ENCODE measurements at places on chromosomes 4 and X.

DNA sequence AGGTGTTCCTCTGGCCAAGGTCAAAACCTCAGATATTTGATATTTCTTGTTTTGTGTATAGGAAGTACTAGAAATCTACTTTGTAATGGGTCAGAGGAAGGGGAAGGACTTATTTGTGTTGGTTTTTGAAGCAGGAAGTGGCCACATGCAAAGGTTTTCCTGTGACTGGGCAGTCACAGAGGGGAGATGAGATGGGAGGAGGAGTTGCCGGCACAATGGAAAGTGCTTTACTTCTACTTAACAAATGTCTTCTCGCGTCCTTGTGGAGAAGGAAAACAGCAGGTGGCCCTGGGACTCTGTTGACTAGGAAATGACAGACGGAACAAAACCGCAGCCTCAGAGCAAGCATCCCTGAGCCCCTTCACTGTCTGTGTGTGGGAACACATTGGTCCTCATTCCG, 46.6 kb downstream of the SHROOM2 start:
- peak; percentile 7 for DNase-seq

- no peak for DNase-seq
These were observed 125.8 kb upstream of the STX18 start for GRCh38 chr4:4667622-4668081.

- no peak for DNase-seq
These were observed 14.1 kb downstream of the S100G start for GRCh38 chrX:16664074-16664473.

DNA sequence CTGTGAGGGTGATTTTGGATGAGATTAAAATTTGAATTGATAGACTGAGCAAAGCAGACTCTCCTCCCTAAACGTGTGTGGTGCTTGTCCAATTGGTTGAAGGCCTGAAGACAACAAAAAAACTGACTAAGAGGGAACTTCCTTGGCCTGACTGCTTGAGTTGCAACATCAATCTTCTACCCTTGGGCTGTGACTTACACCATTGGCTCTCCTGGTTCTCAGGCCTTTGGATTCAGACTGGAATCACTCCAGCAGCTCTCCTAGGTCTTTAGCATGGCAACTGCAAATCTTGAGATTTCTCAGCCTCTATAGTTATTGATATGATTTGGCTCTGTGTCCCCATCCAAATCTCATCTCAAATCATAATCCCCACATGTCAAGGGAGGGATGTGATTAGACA, 49.7 kb upstream of the IGFBP7 start:
- DNase-seq, result no peak

GRCh38 chr4:114088481-114088880, 109.0 kb upstream of the ARSJ start:
- DNase-seq, result no peak

DNA sequence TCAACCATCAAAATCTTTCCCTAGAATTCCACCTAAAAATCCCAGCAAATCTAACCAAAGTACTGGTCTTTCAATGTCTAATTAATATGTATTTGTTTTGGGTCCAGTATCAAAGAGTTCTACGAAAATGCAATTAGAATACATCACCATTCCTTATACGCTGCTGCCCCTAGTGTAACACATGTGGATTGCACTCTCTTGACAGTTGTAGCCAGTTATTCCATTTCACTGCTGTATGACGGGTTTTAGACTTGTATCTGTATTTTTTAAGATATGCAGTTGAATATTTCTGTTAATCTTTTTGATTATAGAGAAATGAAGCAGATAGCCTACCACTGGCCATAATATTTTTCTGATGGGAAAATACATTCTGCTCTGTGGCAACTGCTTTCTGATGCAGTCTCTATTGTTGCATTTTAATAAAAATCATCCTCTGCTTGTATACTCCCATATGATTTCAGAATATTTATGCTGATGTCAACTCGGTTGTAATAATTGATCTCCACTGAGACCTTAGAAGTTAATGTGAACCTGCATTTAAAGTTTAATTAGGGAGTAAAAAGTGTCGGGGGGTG, 17.1 kb upstream of the PAGE2B start:
- peak; percentile 17 for DNase-seq

DNA sequence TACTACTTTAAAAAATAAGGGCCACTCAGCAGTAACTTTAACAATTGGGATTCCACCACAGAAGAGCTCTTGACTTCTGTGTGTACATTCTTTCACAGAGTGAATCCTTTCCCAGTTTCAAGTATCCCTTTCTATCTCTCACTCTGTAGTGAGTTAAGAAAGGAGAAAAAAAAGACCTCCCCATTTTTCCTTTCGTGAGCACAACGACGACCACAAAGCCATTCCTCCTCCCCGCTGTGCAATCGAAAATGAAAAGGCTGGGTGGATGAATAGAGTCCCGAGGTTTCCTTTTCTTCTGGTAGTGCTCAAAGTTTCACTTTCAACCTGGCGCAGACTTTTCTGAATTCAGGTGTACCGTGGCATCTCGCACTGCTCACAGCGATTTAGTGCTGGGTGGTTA, 58.0 kb downstream of the TAB3 start:
- no peak for DNase-seq

GRCh38 chr4:172547724-172548123, 620.9 kb upstream of the GALNT7 start:
- peak; percentile 34 for DNase-seq

DNA sequence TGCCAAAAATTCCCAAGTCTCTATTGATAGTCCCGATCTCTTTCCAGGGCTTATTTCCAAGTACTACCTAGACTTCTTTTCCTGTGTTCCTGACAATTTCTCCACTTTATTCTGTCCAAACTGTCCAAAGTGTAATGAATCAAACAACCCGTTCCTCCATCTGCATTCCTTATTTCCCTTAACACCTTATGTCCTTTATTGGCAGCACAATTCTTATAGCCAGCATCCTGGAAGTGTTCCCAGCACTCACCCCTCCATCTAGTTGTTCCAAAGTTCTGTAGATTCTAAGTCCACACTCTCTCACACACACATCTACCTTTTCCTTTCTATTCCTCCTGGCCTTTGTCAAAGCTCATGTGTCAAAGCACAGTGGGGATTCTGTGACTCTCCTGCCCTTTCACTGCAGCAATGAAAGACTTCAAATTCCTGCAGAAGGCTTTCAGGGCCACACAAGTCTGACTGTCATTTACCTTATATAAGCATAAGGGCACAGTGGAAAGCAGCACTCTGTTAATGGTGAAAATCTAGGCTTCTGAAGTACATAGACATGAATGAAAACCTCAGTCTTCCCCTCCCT, 22.1 kb downstream of the LIMCH1 start:
- no peak for DNase-seq

GRCh38 chrX:131729295-131729694, 185.4 kb downstream of the OR13H1 start:
- no peak for DNase-seq

- peak; percentile 77 for DNase-seq
These were observed at the start of gene COQ2 for GRCh38 chr4:83284193-83285054. Gene COQ2 (minus strand): TSS chr4:83284798. CDS start chr4:83284764, 34 bp downstream.

DNA sequence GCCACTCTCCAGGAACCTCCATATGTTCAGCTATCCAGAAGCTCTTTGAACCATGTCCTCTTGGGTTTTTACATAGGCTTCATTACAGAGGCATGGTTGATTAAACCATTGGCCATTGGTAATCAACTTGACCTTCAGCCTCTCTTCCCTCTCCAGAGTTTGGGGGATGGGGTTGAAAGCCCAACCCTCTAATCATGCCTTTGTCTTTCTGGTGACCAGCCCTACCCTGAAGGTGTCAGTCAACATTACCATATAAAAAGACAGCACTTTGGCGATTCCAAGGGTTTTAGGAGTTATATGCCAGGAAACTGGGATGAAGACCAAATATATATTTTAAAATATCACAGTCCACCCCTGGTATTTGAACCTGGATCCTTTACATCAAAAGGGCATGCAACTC, 222.5 kb downstream of the CHIC1 start:
- DNase-seq, result no peak

DNA sequence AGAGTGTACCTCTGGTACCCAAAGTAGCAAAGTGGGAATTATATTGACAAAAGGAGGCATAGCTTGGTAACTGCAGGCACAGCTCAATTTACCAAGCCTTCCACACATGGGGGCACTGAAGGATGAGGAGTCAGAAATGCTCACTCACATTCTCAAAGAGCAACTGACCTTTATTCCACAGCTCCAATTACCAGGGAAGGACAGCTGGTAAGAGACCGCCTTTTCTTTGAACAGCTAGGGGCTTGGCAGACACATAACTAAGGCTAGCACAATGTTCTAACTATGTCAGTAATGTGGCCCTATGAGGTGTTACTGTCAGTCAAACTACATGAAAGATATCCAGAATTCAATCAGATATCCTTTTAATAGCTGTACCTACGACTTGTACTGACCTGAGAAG, 20.5 kb upstream of the STS start:
- DNase-seq, result no peak

Measured in DMS79 treated with DMSO at 0.1 percent for 48 hours (cell line).